Right ventricle myocardium inferior (tissue), 1 donor: ENCODE measurements at places on chromosomes 6 and 20. TPM values are rescaled to one million over a fixed set of nuclear protein-coding genes. Genes with fewer than 3 reads are reported as not detected.

- DNase-seq: no peak
These were observed 36.2 kb upstream of the DSP start for GRCh38 chr6:7505189-7505699.

DNA sequence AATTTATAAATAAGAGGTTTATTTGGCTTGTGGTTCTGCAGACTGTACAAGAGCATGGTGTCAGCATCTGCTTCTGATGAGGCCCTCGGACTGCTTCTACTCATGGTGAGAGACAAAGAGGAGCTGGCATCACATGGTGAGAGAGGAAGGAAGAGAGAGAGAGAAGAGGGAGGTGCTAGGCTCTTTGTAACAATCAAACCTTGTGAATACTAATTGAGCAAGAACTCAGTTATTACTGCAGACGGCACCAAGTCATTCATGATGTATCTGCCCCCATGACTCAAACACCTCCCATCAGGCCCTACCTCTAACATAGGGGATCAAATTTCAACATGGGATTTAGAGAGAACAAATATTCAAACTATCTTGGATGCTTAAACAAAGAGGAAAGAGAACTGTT lies 6.3 kb upstream of the SIRPG start:
- DNase-seq: no peak

- no peak for DNase-seq
These were observed 48.1 kb downstream of the CNKSR3 start for GRCh38 chr6:154462425-154462824.

DNA sequence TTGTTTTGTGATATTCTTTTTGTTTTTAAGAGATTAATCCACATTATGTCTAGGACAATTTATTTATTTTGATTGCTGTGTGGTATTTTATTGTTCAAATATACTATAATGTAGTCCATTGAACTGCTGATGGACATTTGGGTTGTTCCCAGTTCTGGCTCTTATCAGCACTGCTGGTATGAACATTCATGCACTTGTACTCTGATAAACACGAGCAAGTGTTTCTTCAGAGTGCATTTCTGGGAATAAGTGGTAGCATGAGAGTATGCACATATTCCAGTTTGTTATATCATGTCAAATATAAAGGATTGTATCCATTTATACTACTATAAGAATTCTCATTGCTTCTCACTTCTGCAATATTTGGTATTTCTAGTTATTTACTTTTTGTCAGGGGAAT lies 7.1 kb downstream of the CALHM6 start:
- no peak for DNase-seq

The STMND1 gene
- total RNA-seq: not detected

The KIF13A gene
- 57.3 TPM for total RNA-seq
